ENCODE measurements at places on chromosomes 3 and 15.

- H3K4me1 ChIP-seq, result no peaks in the 10 kb centered on the region
- no peak overlapping the region for H3K27ac ChIP-seq
- H3K27me3 ChIP-seq, result no peaks in the 10 kb centered on the region
- H3K4me3 ChIP-seq, result no peak overlapping the region
Observed at GRCh38 chr3:140455521-140456214, 222.2 kb upstream of the TRIM42 start.

GRCh38 chr3:13700362-13700761, 151.4 kb downstream of the FBLN2 start:
- H3K27ac ChIP-seq, result no peak overlapping the region
- no peak overlapping the region for H3K4me3 ChIP-seq
- H3K4me1 ChIP-seq, result peaks cover 7% of the 10 kb centered on the region

DNA sequence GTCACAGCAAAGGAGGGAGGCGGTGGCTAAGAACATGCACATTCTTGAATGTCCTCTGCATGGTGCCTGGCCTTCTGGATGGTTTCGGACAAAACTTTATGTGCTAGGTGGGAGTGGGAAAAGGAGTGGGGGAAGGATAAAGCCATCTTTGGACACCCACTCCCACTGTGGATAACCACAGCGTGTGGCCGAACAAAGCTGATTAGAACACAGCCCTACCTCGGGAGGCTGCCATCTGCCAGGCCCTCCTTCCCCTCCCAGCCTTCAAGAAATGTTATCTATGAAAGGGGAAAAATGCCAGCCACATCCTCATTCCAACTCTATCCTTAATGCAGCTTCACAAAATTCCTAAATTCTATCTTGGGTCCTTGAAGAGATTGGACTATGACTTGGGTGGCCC, 18.8 kb downstream of the AMOTL2 start:
- H3K36me3 ChIP-seq, result no peaks in the 10 kb centered on the region
- no peaks in the 10 kb centered on the region for H3K27me3 ChIP-seq
- H3K4me1 ChIP-seq, result no peaks in the 10 kb centered on the region
- no peak overlapping the region for H3K4me3 ChIP-seq
- no peak overlapping the region for H3K27ac ChIP-seq

GRCh38 chr3:146256851-146257486, 6.1 kb upstream of the PLSCR4 start:
- no peak overlapping the region for H3K27ac ChIP-seq
- no peaks in the 10 kb centered on the region for H3K36me3 ChIP-seq
- no peaks in the 10 kb centered on the region for H3K4me1 ChIP-seq
- DNase-seq, result no peak
- H3K4me3 ChIP-seq, result no peak overlapping the region

GRCh38 chr15:56160966-56161365, 82.7 kb downstream of the RFX7 start:
- H3K4me1 ChIP-seq, result no peaks in the 10 kb centered on the region
- H3K27me3 ChIP-seq, result no peaks in the 10 kb centered on the region
- H3K27ac ChIP-seq, result no peak overlapping the region

DNA sequence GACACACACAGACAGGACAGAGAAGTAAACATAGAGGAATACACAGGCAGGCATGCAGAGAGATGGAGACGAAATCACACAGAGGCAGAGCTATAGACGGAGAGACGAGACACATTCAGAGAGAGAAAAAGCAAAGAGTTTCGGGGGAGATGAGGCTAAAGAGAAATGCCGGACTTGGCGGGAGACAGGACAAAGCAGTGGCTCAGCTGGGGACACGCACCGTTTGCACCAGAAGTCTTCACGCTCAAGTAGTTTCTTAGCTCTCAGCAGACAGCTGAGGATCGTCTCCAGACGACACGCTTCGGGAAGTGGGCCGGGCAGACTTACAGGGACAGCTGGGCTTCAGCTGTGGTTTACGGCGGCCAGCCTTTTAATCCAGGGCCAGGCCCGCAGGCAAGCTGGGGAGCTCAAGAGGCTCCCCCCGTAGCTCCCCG, 56.2 kb upstream of the DLG1 start:
- H3K27me3 ChIP-seq, result no peaks in the 10 kb centered on the region
- H3K4me1 ChIP-seq, result no peaks in the 10 kb centered on the region
- no peak overlapping the region for H3K4me3 ChIP-seq
- no peak overlapping the region for H3K27ac ChIP-seq
- no peak for DNase-seq
- H3K36me3 ChIP-seq, result no peaks in the 10 kb centered on the region

DNA sequence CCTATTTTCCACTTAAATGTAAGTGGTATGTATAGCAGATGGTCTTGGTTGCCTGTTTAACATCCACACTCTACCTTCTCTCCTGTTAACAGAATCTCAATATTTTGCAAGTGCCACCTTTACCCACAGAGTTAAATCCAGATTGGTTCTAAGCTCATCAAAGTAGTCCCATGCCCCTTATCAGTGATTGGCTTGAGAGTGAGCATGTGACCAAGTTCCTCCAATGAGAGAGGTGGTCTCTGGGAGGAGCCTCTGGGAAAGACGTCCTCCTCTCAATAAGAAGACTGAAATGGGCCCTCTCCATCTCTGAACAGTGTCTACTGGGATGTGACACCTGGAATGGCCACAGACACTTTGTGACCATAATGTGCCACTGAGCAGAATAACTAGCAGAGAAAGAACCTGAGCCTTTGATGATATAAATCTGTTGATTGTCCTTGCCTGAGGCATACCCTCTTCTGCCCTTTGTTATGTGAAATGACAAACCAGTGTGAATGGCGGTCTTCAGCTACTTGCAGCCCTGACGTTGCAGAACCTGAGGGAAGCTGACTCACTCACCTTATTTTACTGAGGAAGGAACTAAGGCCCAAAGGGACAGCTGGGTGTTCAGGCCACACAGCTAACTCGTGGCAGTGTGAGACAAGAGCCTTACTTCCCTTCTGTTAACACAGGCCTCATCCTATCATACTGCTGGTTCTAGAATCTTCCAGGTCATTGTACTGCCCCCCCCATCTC, 42.4 kb upstream of the LARS2 start:
- DNase-seq, result peak; percentile 56
- no peak overlapping the region for H3K27ac ChIP-seq
- no peaks in the 10 kb centered on the region for H3K36me3 ChIP-seq
- H3K27me3 ChIP-seq, result no peaks in the 10 kb centered on the region
- H3K4me3 ChIP-seq, result no peak overlapping the region
- no peaks in the 10 kb centered on the region for H3K4me1 ChIP-seq

DNA sequence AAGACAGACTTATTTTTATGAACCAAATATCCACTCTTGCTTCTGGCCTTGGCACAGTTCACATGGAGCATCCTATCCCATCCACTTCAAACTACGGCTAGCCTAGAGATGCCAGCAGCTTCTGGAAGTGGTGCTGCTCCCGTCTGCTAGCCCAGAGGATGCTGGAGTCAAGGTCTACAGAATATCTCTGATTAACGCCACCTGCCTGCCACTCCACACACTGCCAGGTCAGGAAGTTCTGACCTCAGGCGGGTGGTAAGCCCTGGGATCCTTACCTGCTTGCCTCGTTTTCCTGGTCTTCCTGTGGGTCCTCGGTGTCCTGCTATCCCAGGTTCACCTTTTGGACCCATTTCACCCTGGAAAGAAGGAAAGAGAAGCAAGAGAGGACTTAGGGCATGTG, 42.9 kb downstream of the EAF1 start:
- H3K36me3 ChIP-seq, result no peaks in the 10 kb centered on the region
- H3K27ac ChIP-seq, result no peak overlapping the region
- H3K4me1 ChIP-seq, result peaks cover 14% of the 10 kb centered on the region
- peak; percentile 50 for DNase-seq
- no peak overlapping the region for H3K4me3 ChIP-seq
- H3K27me3 ChIP-seq, result no peaks in the 10 kb centered on the region

DNA sequence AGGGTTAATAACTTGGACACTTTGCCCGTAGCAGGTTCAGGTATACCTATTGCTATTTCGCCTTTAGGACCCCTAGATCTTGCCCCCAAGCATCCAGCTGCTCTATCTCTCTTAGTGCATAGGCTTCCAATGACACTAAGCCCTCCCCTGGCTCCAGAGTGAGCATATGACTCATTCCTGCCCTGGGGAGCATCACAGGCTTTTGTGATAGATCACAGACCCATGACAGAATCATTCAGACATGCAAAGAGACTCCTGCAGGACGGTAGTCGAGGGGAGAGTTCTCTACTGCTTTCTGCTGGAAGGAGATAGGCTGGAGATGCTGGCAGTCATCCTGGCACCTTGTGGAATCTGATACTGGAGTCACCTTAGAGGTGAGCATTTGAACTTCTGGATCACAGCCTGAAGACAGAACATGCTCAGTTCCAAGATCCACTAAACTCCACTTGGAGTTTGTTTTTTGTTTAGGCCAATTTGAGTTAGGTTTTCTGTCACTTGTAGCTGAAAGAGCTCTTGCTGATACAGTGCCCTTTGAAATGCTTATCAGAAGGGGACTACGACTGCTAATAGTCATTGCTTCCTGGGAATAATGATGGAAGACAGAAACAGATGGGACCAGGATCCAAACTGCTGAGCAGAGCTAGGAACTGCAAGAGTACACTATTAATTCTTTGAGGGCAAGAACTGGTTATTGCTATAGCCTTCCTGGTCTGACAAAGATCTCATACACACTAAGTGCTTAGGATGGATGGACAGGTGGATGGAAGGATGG, 11.0 kb downstream of the LYSMD2 start:
- no peak overlapping the region for H3K27ac ChIP-seq
- H3K4me1 ChIP-seq, result peaks cover 32% of the 10 kb centered on the region
- peak; percentile 74 for DNase-seq
- H3K36me3 ChIP-seq, result no peaks in the 10 kb centered on the region

- H3K27ac ChIP-seq, result no peak overlapping the region
- no peaks in the 10 kb centered on the region for H3K4me1 ChIP-seq
- no peaks in the 10 kb centered on the region for H3K36me3 ChIP-seq
- H3K27me3 ChIP-seq, result no peaks in the 10 kb centered on the region
- no peak overlapping the region for H3K4me3 ChIP-seq
- peak; percentile 7 for DNase-seq
Observed at GRCh38 chr3:90034038-90034437, 926.6 kb downstream of the EPHA3 start.

GRCh38 chr3:33980252-33980651, 181.8 kb downstream of the PDCD6IP start:
- no peak overlapping the region for H3K4me3 ChIP-seq
- DNase-seq, result peak; percentile 60
- no peak overlapping the region for H3K27ac ChIP-seq

DNA sequence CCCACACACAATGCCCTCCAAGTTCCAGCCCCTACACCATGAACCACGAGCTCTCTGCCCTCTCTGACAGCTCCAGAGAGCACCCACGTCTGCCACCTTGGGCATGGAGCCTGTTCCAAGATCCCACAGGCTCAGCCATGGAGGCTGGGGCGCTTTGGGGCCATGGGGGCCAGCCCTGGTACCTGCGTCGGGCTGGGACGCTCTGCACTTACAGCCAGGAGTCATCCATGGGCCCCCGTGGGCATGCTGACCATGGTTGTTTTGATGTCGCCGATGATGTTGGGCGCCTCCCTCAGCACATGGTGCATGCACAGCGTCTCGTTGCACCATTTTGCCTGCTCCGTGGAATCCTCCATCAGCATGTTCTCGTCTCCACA, 51.9 kb upstream of the UBE2Q2 start:
- no peaks in the 10 kb centered on the region for H3K27me3 ChIP-seq
- no peaks in the 10 kb centered on the region for H3K4me1 ChIP-seq
- H3K4me3 ChIP-seq, result no peak overlapping the region
- no peak overlapping the region for H3K27ac ChIP-seq

GRCh38 chr3:185164428-185165217, 11.8 kb upstream of the C3orf70 start:
- no peak overlapping the region for H3K27ac ChIP-seq
- no peaks in the 10 kb centered on the region for H3K4me1 ChIP-seq
- no peaks in the 10 kb centered on the region for H3K36me3 ChIP-seq
- no peaks in the 10 kb centered on the region for H3K27me3 ChIP-seq
- no peak overlapping the region for H3K4me3 ChIP-seq
- DNase-seq, result no peak

DNA sequence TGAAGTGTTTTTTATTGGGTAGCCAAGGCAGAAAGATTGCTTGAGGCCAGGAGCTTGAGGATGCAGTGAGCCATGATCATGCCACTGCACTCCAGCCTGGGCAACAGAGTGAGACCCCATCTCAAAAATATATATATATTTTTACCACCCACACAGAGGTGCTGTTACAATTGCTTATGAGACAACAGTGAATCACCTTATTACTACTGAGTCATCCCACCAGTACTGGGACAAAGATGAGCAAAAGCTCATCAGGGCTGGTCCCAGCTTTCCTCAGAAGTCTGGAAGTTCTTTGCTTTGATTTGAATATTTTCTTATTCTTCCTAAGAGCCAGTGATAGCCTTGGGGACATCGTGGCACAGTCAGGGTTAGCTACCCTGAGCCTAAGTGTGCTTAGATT, 207.7 kb downstream of the SOX2 start:
- no peaks in the 10 kb centered on the region for H3K27me3 ChIP-seq
- no peak overlapping the region for H3K27ac ChIP-seq
- no peaks in the 10 kb centered on the region for H3K36me3 ChIP-seq
- peaks cover 43% of the 10 kb centered on the region for H3K4me1 ChIP-seq
- peak; percentile 6 for DNase-seq
- no peak overlapping the region for H3K4me3 ChIP-seq

Measured in Karpas-422 (cell line).